ENCODE measurements at places on chromosomes 3 and 15. TPM values are rescaled to one million over a fixed set of nuclear protein-coding genes. Genes with fewer than 3 reads are reported as not detected.

The SPSB4 gene
- 0.28 TPM for total RNA-seq

The EPHB1 gene
- 0.35 TPM for total RNA-seq

The MNS1 gene
- 0.44 TPM for total RNA-seq

The GNAT1 gene
- not detected for total RNA-seq

The PCNP gene
- 138 TPM for total RNA-seq

GRCh38 chr15:42121682-42122081 lies 27.3 kb upstream of the PLA2G4D start:
- peaks cover 21% of the 10 kb centered on the region for H3K27me3 ChIP-seq
- H3K27ac ChIP-seq, result no peak overlapping the region
- no peaks in the 10 kb centered on the region for H3K4me1 ChIP-seq

DNA sequence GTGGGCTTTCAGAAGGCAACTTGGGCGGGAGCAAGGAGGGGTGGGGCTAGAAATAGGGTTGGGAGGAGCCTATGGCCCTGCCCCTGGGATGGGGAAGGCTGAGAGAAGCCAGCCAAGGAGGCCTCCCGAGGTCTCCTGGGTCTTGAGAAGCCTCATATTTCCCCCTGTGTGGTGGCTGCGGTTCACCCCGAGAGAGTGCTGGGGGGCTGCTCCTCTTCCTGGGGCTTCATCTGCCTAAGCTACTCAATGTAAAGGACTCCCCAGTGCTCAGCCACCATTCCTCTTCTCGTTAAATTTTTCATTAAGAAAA lies 174.3 kb downstream of the SMAD6 start:
- no peak overlapping the region for H3K4me3 ChIP-seq
- H3K27me3 ChIP-seq, result peaks cover 35% of the 10 kb centered on the region
- H3K36me3 ChIP-seq, result no peaks in the 10 kb centered on the region
- DNase-seq, result no peak
- no peak overlapping the region for H3K27ac ChIP-seq

DNA sequence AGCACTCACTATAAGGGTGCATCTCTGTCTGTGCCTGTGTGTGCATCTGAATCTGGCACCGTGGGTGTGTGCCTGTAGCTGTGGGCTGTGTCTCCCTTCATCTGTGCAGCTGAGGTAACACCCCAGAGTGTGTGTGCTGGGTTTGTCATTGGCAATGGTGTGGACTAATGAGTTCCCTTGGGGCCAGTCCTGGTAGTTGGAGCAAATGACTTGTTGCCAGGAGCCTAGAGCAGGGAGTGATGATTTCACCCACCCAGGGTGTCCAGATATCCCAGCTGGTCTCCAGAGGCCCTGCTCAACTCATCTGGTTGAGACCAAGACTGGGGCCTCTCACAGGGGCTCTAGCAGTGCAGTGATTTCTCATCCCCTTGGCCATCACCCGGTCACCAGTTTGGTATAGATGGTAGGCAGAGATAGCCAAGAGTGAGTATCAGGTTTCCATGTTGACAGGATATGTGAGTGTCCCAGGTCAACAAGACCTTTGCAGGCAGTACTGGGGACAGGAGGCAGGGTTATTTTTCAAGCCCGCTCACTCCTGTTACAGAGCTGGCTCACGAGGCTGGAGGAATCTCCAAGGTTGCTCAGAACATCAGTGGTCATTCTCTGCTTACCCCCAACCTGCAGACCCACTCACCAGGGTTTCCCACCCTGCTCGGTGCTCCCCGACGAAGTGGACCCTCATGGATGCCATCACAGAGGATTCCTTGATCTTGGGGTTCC lies 4.1 kb upstream of the HDAC11 start:
- H3K27me3 ChIP-seq, result peaks cover 25% of the 10 kb centered on the region
- no peaks in the 10 kb centered on the region for H3K36me3 ChIP-seq
- DNase-seq, result no peak
- no peak overlapping the region for H3K27ac ChIP-seq
- H3K4me3 ChIP-seq, result no peak overlapping the region

DNA sequence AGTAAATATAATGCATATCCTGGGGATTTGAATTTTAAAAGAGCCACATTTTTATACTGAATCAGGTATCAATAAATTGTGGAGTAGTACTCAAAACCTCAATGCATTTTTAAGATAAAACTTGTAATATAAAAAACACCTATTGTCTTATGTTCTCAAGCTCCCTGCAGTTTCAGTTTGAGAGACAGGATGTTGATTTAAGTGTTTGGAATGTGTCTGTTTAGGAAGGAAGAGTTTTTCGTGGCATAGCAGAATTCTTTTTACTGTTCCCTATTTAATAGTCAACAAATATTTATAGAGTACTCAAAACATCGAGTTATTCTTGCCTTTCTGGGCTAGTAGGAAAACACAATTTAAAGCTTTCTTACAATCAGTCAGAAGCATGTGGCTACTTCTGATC lies 146.1 kb upstream of the BCHE start:
- no peaks in the 10 kb centered on the region for H3K27me3 ChIP-seq
- no peaks in the 10 kb centered on the region for H3K4me1 ChIP-seq
- H3K36me3 ChIP-seq, result no peaks in the 10 kb centered on the region
- H3K4me3 ChIP-seq, result no peak overlapping the region

DNA sequence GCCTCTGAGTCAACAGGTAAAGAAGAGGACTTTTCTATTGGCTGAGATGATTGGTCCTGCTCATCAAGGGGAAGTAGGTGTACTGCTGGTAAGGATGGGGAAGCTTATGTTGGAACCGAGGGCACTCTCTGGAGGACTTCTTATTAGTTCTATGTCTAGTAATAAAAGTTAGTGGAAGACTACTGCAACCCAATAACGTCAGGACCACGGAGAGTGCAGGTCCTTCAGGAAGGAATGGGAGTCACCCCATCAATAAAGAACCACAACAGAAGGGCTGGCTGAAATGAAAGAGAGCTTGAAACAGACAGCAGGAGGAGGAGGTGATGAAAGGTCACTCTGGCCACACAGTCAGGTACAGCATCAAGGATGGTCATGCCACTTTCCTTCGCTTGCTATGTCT lies 68.8 kb upstream of the PRR23E start:
- no peak for DNase-seq
- H3K27ac ChIP-seq, result no peak overlapping the region
- H3K27me3 ChIP-seq, result peaks cover 8% of the 10 kb centered on the region

Data from activated CD8-positive, alpha-beta memory T cell treated with anti-CD3 and anti-CD28 coated beads, Interleukin-2, amount 10 ng/mL, durations not matched to agents 7 days and 5 days (primary cell).